ENCODE measurements at places on chromosomes 1 and 21. TPM values are rescaled to one million over a fixed set of nuclear protein-coding genes. Genes with fewer than 3 reads are reported as not detected.

- no peaks in the 10 kb centered on the region for H3K36me3 ChIP-seq
- no peak for DNase-seq
- no peak overlapping the region for H3K27ac ChIP-seq
- H3K4me3 ChIP-seq, result no peak overlapping the region
- peaks cover 3% of the 10 kb centered on the region for H3K27me3 ChIP-seq
Measured at GRCh38 chr1:64403331-64403730, 66.6 kb upstream of the CACHD1 start.

DNA sequence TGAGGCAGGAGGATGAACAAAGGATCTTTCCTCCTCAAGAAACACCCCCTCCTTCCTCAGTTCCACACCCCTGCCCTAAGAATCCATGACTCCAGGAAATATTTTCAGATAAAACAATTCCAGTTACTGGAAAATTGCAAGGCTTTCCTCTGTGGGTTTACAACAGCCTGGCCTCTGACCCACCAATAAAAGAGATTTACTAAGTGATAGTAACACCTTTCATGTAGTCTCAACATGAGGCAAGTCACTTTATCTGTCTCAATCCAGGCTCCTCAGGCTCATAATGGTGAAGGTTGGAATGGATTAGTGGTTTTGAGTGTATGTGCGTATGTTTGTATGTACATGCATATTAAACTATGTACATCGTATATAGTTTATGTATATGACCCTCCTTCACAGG lies 71.4 kb upstream of the PPP2R5A start:
- no peaks in the 10 kb centered on the region for H3K36me3 ChIP-seq
- no peak overlapping the region for H3K27ac ChIP-seq
- no peak for DNase-seq
- H3K4me1 ChIP-seq, result peaks cover 5% of the 10 kb centered on the region
- no peak overlapping the region for H3K4me3 ChIP-seq
- H3K27me3 ChIP-seq, result peaks cover 7% of the 10 kb centered on the region

DNA sequence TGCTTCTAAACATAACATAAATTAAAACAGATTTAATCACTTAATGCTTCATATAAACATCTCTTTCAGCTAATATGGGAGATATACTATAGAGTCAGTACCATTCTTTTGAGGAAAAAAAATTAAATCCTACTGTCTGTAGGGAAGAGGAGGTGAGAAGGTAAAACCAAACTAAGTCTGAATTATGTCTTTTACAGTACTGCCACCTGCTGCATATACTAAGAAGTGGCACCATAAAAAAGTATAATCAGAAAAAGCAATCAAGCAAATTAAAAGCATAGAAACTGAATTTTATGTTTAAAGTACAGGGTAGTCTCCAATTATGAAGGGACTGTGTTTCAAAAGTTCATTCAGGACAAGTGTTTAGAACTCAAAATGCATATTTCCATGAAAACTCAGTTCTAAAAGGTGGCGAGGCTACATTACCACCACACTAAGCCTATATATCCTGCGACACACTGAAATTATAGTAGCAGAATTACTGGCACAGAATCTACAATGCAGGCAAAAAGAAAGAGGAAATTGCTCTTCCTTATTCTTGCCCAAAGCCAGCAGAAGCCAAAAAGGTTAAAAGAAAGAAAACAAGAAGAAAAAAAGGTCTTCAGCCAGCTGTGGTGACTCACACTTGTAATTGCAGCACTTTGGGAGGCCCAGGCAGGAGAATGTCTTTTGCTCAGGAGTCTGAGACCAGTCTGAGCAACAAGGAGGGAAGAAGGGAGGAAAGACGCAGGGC lies 9.0 kb downstream of the NSL1 start:
- DNase-seq, result no peak
- H3K27ac ChIP-seq, result no peak overlapping the region
- peaks cover 37% of the 10 kb centered on the region for H3K36me3 ChIP-seq
- no peak overlapping the region for H3K4me3 ChIP-seq
- H3K4me1 ChIP-seq, result peaks cover 13% of the 10 kb centered on the region

ADAMTS1 gene
- 1.1 TPM for total RNA-seq

DNA sequence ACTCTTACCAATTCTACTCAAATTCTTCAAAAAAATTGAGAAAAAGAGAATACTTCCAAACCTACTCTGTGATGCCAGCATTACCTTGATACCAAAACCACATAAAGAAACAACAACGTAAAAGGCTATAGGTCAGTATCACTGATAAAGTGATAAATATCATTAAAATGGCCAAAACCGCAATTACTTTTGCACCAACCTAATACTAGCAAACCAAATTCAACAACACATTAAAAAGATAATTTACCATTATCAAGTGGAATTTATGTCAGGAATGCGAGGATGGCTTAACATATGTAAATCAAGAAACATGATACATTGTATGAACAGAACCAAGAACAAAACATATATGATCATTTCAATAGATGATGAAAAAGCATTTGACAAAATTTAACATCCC lies 7.0 kb downstream of the SPAG17 start:
- no peak overlapping the region for H3K27ac ChIP-seq
- no peaks in the 10 kb centered on the region for H3K27me3 ChIP-seq
- no peak overlapping the region for H3K4me3 ChIP-seq
- no peaks in the 10 kb centered on the region for H3K4me1 ChIP-seq
- no peaks in the 10 kb centered on the region for H3K36me3 ChIP-seq
- no peak for DNase-seq

DNA sequence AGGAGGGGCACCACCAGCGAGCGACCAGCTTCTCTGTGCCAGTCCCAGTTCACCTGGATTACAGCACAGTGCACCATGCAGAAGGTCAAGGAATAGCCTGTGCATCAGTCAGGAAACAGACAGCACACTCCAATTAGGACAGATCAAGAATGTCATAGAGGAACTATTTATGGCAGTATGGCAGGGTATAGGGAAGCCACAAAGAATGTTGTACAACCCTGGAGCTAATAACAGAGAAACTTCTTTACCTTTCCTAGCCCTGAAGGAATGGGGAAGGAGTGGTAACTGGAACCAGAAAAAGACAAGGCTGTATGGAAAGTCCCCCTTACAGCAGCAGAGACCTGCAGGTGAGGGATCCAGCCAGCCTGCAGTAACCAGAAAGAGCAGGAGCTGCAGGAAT lies 87.8 kb upstream of the USP24 start:
- no peak overlapping the region for H3K27ac ChIP-seq
- peaks cover 10% of the 10 kb centered on the region for H3K27me3 ChIP-seq
- H3K4me1 ChIP-seq, result no peaks in the 10 kb centered on the region
- no peak overlapping the region for H3K4me3 ChIP-seq
- H3K36me3 ChIP-seq, result no peaks in the 10 kb centered on the region

TNFSF4 gene
- 2.2 TPM for total RNA-seq

DNA sequence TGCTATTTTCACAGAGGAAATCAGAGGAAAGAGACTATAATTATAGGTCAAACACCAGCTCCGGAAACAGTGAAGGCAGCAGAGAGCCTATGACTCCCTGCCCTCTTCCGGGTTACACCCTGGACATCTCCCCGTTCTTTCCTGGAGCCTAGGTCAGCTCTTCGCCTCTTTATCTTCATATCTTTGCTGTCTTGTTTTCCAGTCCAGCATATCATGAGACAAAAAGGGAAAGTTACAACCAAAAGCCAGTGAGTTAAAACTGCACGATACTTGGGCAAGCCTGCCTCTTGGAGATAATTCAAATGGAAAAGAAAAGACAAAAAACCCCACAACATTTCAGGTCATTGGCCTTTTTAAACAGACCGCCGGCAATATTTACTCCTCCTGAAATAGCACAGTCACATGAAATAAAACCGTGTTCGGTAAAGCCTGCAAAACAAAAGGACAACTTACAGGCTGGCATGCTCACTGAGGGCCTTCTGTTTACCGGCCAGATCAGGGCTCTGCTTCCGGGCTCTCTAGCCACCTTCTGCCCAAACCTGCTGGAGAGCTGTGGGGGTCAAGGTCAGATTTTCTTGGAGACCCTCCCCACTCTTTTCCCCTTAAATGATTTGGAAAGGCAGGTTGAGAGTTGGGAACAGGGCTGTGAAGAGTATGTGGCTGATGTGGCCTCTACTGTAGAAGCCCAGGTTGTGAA lies 42.8 kb upstream of the PPP2R5A start:
- H3K36me3 ChIP-seq, result peaks cover 7% of the 10 kb centered on the region
- peak overlapping the region; percentile 79 for H3K27ac ChIP-seq
- H3K27me3 ChIP-seq, result peaks cover 3% of the 10 kb centered on the region
- H3K4me1 ChIP-seq, result peaks cover 28% of the 10 kb centered on the region
- no peak overlapping the region for H3K4me3 ChIP-seq

SLC30A2 gene
- not detected for total RNA-seq

DNA sequence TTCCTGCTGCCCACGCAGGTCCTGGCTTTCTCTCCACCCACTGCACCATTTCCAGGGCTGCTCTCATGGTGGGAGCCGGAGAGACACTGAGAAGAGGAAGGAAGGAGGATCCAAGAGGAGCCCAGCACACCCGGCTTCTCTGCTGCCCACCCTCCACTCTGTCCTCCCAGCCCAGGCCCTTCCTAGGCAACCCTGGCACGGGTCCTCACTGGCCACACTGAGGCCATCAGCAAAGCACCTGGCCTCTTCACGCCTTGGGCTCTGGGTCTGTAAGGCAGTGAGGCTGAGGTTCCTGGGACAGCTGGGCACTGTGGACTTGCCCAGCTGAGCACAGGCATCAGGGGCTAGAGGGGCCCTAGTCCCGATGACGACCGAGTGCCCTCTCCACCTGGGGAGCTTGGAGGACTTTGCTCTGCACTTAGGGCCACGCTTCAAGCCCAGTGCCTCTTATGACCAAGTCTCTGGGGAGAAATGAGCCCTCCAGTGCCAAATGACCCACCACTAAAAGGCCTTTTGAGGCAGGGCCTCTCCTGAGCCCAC lies 43.1 kb downstream of the PDE9A start:
- no peaks in the 10 kb centered on the region for H3K27me3 ChIP-seq
- H3K4me1 ChIP-seq, result no peaks in the 10 kb centered on the region
- H3K4me3 ChIP-seq, result no peak overlapping the region
- no peaks in the 10 kb centered on the region for H3K36me3 ChIP-seq
- H3K27ac ChIP-seq, result no peak overlapping the region

- H3K36me3 ChIP-seq, result peaks cover 5% of the 10 kb centered on the region
- peaks cover 45% of the 10 kb centered on the region for H3K4me1 ChIP-seq
- H3K27me3 ChIP-seq, result no peaks in the 10 kb centered on the region
- DNase-seq, result no peak
Measured at GRCh38 chr1:232574077-232574476, 55.9 kb downstream of the SIPA1L2 start.

KRTAP13-2 gene
- total RNA-seq, result not detected

DNA sequence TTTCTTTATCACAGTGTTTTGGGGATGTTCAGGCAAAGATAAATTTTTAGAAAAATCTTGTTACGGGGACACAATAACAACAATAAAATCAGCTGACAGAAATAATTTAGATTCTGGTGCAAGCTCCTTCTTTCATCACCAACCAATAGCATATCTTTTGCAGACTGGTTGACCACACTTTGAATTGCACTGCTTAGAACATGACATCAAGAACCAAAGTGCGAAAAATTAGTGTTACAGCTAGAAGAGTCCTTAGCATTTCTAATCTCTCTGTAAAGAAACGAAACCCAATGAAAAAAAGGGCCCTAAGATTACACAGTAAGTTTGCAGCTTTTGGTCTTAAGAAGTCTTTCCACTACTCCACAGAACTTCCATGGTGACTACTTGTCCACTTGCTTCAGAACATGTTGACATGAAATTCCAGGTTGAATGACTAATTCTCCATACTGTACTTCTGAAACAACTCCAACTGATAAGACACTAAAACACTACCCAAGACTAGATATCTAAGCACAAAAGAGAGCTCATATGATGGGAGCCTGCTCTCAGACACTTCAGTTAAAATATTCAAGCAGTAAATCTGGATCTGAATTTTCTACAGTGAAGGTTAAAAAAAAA lies 31.3 kb downstream of the XKR8 start:
- no peak overlapping the region for H3K27ac ChIP-seq
- H3K27me3 ChIP-seq, result no peaks in the 10 kb centered on the region
- no peak for DNase-seq
- H3K36me3 ChIP-seq, result peaks cover 57% of the 10 kb centered on the region

TNFRSF18 gene
- 33.9 TPM for total RNA-seq

- no peak for DNase-seq
- no peaks in the 10 kb centered on the region for H3K36me3 ChIP-seq
- H3K27me3 ChIP-seq, result no peaks in the 10 kb centered on the region
Measured at GRCh38 chr1:241413974-241414373, 57.0 kb upstream of the RGS7 start.

VAV3 gene
- total RNA-seq, result 1.2 TPM

GRCh38 chr1:30372792-30373433 lies 350.5 kb downstream of the MATN1 start:
- H3K27ac ChIP-seq, result no peak overlapping the region
- H3K27me3 ChIP-seq, result no peaks in the 10 kb centered on the region
- H3K36me3 ChIP-seq, result no peaks in the 10 kb centered on the region

RNU1-2 gene
- 2,316 TPM for total RNA-seq

- H3K4me1 ChIP-seq, result no peaks in the 10 kb centered on the region
- no peak overlapping the region for H3K27ac ChIP-seq
- DNase-seq, result no peak
- H3K36me3 ChIP-seq, result no peaks in the 10 kb centered on the region
- H3K4me3 ChIP-seq, result no peak overlapping the region
- no peaks in the 10 kb centered on the region for H3K27me3 ChIP-seq
Measured at GRCh38 chr1:60108196-60108595, 34.6 kb upstream of the C1orf87 start.

TENT5C gene
- 13.3 TPM for total RNA-seq

GRCh38 chr1:17645068-17645911 lies 105.8 kb downstream of the ARHGEF10L start:
- no peak overlapping the region for H3K4me3 ChIP-seq
- H3K4me1 ChIP-seq, result no peaks in the 10 kb centered on the region
- no peak for DNase-seq
- H3K27me3 ChIP-seq, result no peaks in the 10 kb centered on the region

GRCh38 chr1:115098979-115099692 lies 9.8 kb upstream of the TSPAN2 start:
- H3K4me1 ChIP-seq, result peaks cover 42% of the 10 kb centered on the region
- peak; percentile 88 for DNase-seq
- peak overlapping the region; percentile 85 for H3K4me3 ChIP-seq
- peak overlapping the region; percentile 99 for H3K27ac ChIP-seq
- H3K36me3 ChIP-seq, result no peaks in the 10 kb centered on the region

DNA sequence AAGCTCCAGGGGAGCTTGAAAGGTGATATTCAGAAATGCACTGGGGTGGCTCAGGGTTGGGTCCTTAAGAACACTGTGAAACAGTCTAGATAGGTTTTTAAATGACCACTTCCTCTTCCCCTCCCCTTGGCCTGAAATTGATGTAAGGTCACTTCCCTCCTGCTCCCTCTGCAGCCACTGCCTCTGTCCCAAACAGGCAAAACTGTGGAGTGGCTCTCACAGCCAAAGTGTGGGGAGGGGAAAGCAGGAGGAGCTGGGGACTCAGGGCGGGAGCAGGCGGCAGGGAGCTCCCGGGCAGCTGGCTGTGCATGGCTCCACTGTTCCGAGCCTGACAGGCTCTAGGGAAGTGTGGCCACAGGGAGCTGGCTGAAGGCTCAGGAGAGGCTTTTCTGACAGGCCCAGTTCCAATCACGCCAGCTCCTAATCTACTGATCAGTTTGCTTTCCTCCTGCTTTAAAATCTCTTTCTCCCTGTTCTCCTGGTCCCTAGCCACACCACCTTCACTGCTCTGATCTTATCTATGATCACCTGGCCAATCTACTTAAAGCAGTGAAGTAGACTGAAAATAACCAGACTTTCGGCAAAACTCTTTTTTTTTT lies 5.1 kb upstream of the CSRP1 start:
- DNase-seq, result no peak
- H3K27ac ChIP-seq, result no peak overlapping the region
- H3K4me1 ChIP-seq, result peaks cover 32% of the 10 kb centered on the region
- H3K4me3 ChIP-seq, result no peak overlapping the region
- H3K36me3 ChIP-seq, result peaks cover 5% of the 10 kb centered on the region
- no peaks in the 10 kb centered on the region for H3K27me3 ChIP-seq

ACOT7 gene
- 101 TPM for total RNA-seq
